ENCODE measurements at places on chromosomes 2 and 18.

GRCh38 chr2:234961784-234962183 lies 10.0 kb downstream of the SH3BP4 start:
- no peak for DNase-seq

- DNase-seq = no peak
Measured at GRCh38 chr2:105787376-105788318, 42.9 kb downstream of the NCK2 start.

GRCh38 chr18:75462178-75462832 lies 34.8 kb upstream of the SMIM21 start:
- DNase-seq = no peak

- no peak for DNase-seq
Measured at GRCh38 chr2:49619804-49620203, 465.5 kb upstream of the FSHR start.

GRCh38 chr2:52974127-52974526 lies 793.5 kb upstream of the CHAC2 start:
- no peak for DNase-seq

GRCh38 chr18:77151772-77152520 lies 19.4 kb upstream of the MBP start:
- no peak for DNase-seq

GRCh38 chr2:60097298-60097697 lies 456.2 kb downstream of the BCL11A start:
- no peak for DNase-seq

DNA sequence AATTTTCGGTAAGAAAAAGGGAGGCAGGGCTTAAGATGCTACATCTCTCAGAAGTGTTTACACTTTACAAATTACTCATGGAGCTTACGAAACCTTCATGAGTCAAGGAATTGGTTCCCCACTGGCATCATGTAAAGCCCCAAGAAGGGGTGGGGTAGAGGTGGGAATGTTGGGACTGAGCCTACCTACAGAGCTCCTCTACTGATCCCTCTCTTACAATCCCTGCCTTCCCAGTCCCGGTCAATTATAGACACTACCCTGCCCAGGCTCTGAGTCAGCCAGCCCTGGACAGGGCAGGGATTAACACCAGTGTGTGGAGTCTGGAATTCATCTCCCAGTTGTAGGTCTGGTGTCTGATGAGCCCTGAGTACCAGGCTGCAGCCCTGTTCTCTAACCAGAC lies 248.9 kb downstream of the PAX3 start:
- peak; percentile 65 for DNase-seq

DNA sequence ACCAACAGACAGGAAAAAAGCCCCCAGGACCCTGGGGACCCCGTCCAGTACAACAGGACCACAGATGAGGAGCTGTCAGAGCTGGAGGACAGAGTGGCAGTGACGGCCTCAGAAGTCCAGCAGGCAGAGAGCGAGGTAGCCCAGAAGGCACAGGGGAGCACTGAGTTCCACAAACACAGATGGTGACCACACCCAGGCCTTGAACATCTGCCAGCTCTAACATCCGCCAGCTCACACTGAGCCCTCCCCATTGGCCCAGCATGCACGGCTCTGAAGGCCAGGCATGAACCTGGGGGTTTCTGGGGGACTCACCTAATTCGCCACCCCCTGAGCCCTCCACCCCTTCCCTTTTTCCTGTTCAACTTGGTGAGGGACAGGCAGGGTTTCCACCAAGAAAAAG lies 25.6 kb upstream of the PRLH start:
- peak; percentile 9 for DNase-seq

DNA sequence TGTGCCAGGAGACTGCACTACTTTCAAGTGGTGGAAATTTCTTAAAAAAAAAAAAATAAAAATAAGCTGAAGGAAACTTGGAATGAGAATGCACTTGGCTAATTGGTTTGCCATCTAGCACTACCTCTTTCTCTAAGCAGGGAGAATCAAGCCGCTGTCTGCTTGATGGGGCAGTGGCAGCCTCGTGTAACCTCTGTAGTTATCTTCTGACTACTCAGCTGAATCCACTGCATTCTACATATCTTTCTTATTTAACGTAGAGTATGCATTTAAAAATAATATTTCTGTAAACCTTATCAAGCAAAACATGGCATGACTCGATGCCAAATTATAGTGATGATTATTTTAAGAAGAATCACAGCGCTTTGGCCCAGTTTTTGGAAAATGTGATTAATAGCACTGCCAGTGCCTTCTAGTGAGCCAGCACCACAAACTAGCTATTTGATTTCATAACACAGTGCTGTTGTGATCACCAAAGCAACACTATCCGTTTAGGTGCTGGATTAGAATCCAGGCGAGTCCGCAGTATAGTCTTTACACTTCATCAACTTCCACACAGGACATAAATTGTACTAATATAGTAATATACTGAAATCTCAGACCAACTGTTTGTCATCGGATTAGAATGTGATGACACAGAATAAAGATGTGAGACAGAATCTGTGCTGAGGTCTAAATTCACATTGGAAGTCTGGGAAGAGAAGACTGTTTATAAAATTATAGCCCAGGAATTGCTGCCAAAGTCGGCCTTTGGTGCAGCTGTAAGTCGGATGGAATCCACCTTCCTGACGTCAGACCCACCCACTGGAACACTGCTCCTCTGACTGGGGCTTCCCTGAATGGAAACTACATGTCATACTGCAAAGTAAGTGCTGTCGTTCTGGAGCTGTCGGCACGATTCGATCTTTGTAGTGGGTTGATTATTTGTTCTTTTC lies 136.5 kb upstream of the ETAA1 start:
- peak; percentile 96 for DNase-seq

GRCh38 chr2:236173036-236173728 lies 5.0 kb upstream of the GBX2 start:
- no peak for DNase-seq

DNA sequence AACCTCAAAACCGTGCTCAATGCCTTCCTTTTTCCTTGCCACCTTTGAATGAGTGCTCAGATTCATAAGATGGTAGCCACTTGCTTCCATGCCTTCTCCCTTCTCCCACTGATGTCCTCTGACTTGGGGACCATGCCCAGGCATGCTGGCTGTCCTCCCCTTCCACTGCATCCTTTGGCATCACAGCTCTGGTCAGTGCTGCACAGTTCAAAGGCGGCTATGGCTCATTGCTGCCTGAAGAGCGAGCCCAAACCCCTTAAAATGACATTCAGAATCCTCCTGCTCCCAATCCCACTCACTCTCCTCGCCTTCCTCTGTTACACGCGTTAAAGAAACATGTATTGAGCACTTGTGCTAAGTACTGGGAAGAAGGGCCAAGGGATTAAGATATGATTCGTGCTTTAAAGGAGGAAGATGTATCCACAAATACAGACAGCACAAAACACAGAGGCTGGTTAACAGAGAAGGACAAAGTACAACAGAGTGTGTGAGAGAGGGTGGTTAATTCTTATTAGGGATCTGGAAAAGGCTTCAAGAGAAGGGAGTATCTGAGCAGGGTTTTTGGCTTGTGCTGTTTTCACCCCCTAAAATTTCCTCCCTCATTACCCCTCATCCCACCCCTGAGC lies 81.8 kb downstream of the CERKL start:
- no peak for DNase-seq

- no peak for DNase-seq
Measured at GRCh38 chr2:31688282-31688681, 107.5 kb upstream of the SRD5A2 start.

DNA sequence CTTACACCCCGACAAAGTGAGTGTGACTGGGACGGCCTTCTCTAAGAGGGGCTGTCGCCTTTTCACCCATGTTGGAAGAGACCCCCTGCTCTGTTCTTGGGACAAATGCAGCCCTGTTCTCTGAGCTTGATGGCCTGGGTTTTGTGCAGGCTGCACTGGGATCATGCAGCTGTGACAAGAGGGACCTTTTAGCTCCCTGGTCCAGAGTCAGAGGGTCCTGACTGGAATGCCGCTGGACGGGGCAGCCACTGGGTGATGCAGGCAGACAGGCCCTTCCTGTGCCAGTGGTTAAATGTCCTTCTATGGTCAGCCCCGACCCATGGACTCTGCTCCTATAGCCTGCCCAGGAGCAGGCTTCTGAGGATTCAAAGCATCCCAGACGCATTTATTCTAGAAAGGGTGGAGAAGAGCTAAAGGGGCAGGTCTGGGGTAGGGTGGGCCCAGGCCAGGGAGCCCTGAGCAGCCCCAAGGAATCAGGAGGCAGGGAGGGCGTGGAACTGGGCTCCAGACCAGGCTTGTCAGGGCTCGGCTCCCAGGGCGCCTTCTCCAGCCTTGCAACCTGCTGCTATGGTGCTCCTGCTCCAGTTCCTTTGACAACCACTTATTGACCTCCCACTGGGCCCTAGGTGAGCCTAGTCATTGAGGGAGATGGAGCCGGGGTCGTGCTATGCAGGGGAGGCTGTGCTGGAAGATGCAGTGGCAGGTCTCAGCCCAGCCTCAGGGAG lies 277.9 kb upstream of the HS6ST1 start:
- no peak for DNase-seq

- no peak for DNase-seq
Measured at GRCh38 chr2:98823196-98824170, 92.6 kb upstream of the MGAT4A start.

DNA sequence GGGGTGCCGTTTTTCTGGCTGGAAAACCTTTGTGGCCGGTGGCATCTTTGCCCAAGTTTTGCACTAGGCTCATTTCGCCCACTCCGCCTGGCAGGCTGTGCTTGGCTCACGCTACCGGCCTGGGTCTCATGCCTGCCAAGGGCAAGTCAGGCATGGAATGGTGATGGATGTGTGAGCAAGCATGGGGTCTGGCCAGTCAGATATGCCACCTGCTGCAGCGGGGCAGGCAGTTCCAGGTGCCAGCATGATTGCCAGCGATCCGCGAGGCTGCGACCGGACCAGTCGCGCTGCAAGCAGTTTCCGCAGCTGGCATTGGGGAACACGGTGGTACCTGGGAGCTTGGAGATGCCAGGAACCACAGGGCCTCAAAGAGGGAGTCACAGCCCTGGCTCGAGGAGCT lies 40.6 kb downstream of the TAF1B start:
- no peak for DNase-seq

GRCh38 chr2:157911246-157911645 lies 35.1 kb upstream of the ACVR1 start:
- no peak for DNase-seq

DNA sequence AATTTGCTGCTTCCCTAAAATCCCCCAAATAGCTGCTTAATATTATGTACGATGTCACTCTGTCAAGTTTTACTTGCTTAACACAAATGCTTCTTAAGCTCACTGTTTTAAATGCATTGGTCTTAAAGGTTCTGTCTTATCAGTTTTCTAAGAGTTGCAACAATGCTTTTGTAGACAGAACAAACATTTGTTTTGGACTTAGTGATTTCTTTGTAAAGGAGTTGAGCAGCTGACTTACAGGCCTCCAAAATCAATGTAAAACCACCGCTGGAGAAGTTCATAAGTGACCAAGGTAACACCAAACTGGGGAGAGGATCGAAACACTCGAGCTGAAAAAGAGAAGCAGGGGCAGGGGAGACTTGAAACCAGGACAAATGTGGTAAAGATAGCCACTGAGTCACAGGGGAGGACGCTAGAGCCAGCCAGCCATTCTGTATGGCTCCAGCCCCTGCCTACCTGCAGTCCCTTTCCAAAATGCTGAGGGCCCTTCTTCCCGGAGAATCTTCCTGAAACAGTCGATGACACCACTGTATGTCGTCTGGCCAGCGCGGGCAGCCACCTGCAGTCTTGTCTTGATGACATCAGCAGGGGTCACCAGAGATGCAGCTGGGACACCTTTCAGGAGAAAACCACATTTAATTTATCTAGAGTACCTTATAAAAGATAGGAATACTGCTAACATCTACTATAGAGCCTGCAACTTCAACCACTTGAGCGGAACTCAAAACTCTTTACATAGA lies 100.2 kb downstream of the DYNC1I2 start:
- DNase-seq = no peak

DNA sequence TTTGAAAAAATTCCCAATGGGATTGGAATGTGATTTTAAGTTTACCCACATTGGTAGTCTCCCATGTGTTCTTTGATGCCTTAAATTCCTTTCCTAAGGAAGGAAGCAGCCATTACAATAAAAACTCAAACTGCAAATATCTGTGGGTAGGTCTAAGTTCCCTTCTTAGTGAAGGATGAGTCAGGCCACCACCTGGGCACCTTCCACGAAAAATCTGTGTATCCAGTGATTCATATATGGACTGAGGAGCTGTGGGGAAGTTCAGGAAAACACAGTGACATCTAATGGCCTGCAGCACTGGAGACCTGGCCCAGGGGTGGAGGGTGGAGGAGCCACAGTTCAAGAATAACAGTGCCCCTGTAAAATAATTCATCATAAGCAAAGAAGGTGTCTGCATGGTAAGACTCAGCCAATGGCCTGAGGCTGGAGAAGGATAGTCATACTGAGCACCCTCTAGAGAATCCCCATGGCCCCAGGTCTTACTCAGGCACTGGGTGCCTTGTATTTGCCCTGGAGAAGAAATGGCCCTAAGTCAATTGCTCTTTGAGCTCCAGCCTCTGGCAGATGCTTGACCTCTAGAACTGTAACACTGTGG lies 248.6 kb downstream of the SP3 start:
- DNase-seq = peak; percentile 50

- DNase-seq = no peak
Measured at GRCh38 chr2:11357428-11357972, 13.1 kb upstream of the ROCK2 start.

GRCh38 chr2:108958002-108958401 lies 31.0 kb downstream of the EDAR start:
- no peak for DNase-seq

DNA sequence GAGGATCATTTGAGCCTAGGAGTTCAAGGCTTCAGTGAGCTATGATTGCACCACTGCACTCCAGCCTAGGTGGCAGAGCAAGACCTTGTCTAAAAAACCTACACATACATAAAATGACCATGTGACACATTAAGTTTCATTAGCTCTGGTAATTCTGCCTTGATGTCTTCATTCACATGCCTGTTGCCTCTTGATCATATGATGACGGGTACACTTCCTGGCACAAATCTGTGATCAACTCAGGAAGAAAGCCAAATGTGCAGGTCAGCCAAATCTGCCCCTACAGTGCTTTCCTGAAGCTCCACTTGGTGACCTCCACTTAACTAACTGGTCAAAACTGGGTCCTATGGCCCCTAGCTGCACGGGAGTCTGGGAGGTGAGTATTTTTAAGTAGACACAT lies 54.4 kb upstream of the B3GNT7 start:
- DNase-seq = no peak

GRCh38 chr2:146041274-146041910 lies 1521.5 kb upstream of the ZEB2 start:
- no peak for DNase-seq

GRCh38 chr2:147141930-147142329 lies 702.9 kb upstream of the ACVR2A start:
- DNase-seq = no peak

- DNase-seq = no peak
Measured at GRCh38 chr2:149677416-149677815, 89.8 kb upstream of the MMADHC start.

- DNase-seq = peak; percentile 25
Measured at GRCh38 chr2:152696476-152696875, 20.8 kb downstream of the PRPF40A start.

Data from M059J (cell line).